ENCODE measurements at places on chromosomes 2 and 18. TPM values are rescaled to one million over a fixed set of nuclear protein-coding genes. Genes with fewer than 3 reads are reported as not detected.

The RALB gene
- total RNA-seq: 92.1 TPM

The OSBPL6 gene
- total RNA-seq: 4.0 TPM

The SULT1C4 gene
- not detected for total RNA-seq

The ERICH2 gene
- not detected for total RNA-seq

The BMP10 gene
- not detected for total RNA-seq

The STPG4 gene
- not detected for total RNA-seq

The C1QL2 gene
- not detected for total RNA-seq

- no peak for DNase-seq
These were observed 48.4 kb upstream of the STAM2 start for GRCh38 chr2:152223977-152224376.

DNA sequence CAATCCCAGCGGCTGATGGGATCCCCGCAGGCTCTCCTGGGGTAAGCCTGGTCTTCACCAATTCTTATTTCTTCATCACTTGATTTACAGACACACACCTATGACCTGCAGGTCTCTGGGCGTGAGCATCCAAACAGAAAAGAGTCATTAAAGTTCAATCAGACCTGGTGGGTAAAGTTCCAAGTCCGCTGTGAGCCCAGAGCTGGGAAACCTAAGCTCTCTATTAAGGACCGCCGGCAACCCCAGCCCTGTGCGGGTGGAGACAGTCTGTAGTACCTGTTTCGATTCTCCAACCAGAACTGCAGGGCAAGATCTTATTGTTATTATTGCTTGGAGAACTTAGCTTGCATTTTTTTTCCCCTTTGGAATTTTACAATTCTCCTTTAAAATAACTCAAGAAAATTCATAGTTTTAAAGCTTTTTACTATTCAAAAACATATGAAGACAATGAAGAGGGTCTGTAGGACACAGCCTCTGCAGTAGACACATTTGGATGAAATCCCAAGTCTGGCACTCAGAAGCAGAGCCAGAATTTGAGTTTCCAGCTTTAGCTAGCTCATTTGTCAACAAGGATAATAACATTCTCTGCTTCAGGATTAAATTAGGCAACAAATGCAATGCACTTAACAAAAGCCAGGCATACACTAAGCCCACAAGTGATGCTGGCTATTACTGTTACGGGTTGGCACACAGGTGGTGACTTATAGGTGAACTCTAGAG is 376.4 kb downstream of the INSIG2 start:
- no peak for DNase-seq

GRCh38 chr2:143730155-143730952 is 601.1 kb downstream of the ARHGAP15 start:
- peak; percentile 24 for DNase-seq

- peak; percentile 59 for DNase-seq
These were observed 400 bp downstream of the CCDC88A start for GRCh38 chr2:55419233-55419678.

GRCh38 chr2:69483696-69484095 is 46.5 kb upstream of the NFU1 start:
- DNase-seq: no peak

- DNase-seq: no peak
These were observed 31.7 kb downstream of the LRP2 start for GRCh38 chr2:169330555-169331198.

DNA sequence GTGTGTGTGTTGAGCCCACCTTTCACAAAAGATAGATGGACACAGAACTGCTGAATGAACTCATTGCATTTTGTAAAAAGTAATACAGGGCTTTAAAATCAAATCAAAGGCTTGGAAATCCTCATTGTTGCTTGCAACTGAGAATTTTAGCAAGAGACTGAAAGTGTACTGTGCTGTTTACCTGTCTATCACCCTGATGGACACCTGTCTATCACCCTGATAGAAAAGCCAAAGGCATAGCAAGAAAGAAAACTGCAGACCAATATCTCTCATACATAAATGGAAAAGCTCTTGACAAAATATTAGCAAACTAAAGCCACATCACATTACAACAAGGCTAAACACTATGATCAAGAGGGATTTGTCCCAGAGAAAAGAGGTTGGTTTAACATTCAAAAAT is 107.5 kb upstream of the TMEM18 start:
- no peak for DNase-seq

DNA sequence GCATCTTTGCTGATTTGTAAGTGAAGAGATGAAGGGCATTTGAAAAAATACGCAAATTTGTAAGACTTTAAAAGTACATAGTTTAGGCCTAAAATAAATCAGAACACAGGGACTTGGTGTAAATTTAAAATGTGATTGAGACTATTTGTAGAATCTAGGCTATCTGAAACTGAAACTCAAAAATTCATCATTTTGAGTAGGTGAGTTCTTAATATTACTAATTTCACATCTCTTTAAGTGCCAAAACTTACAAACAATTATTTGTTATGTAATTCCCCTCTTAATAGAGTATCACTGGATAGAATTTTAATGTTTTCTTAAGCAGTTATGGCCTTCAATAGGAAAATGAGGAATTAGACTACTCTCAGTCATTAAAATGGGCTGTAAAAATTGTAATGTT is 14.0 kb upstream of the HRH4 start:
- DNase-seq: no peak

- peak; percentile 36 for DNase-seq
These were observed 160.2 kb downstream of the TAF4B start for GRCh38 chr18:26386441-26386840.

GRCh38 chr18:46672062-46672970 is 15.3 kb upstream of the LOXHD1 start:
- DNase-seq: peak; percentile 88

DNA sequence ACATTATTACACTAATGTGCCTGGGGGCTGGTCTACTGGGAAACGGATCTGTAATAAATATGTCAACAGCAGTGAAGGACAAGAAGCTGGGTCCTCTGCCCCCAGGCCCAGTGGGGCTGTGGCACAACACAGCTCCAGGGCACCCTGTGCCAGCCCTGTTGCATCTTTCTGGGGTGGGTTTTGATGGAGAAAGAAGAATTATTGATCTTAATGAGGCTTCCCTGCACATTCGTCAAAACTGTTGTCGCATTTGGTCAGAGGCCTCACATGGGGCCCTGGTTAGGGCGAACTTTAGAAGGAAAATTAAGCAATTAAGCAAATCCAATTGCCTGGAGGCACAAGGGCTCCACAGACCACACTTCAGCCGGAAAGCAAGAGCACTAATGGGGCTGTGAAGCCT is 30.0 kb upstream of the TWIST2 start:
- DNase-seq: no peak

GRCh38 chr18:23071285-23071684 is 64.0 kb upstream of the CABLES1 start:
- peak; percentile 79 for DNase-seq

- DNase-seq: no peak
These were observed 66.3 kb downstream of the NCKAP1 start for GRCh38 chr2:182971820-182972547.

DNA sequence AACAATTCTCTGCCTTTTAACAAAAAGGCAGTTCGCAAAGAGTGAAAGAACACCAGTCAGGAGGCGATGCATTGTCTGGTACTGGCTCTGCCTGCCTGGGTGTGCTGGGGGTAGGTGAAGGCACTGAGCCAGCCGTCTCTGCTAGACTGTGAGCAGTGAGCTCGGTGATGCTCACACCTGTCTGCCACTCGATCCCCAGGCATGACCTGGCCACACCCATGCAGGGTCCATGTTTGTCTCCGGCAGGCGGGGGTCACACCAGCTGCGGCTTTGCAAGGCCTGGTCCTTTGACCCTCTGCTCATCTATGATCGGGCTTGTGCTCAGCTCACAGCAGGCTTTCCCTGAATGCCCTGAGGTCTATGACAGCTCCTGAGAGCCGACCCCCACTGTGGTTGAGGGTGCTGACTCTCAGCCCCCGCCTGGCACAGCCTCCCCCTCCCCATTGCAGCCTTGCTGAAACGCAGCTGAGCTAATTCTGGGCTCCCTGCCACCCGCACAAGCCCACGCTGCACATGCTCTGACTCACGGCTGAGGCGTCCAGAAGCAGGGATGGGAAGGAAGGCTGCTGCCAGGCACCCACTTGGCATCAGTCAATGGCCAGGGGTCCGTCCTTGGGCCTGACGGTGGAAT is 23.7 kb downstream of the CRACDL start:
- peak; percentile 73 for DNase-seq

GRCh38 chr2:95313296-95314131 is 16.4 kb downstream of the KCNIP3 start:
- no peak for DNase-seq

GRCh38 chr2:85525567-85525966 is 13.4 kb upstream of the MAT2A start:
- DNase-seq: no peak

GRCh38 chr2:172273910-172274571 is 153.3 kb upstream of the ITGA6 start:
- DNase-seq: no peak

- no peak for DNase-seq
These were observed 293.5 kb downstream of the ARHGAP15 start for GRCh38 chr2:143422681-143423080.

- no peak for DNase-seq
These were observed 168.9 kb downstream of the CTIF start for GRCh38 chr18:48707636-48708296.

- DNase-seq: peak; percentile 69
These were observed 172.8 kb downstream of the RDH14 start for GRCh38 chr2:18387441-18388206.

GRCh38 chr18:37567994-37568359 is 2.4 kb upstream of the CELF4 start:
- no peak for DNase-seq

GRCh38 chr2:104866883-104867812 is 13.2 kb downstream of the POU3F3 start:
- DNase-seq: no peak

All from M059J (cell line).